ENCODE measurements at places on chromosomes 1 and 21. TPM values are rescaled to one million over a fixed set of nuclear protein-coding genes. Genes with fewer than 3 reads are reported as not detected.
A peak's percentile ranks its signal among the peaks of the same experiment; 100 is the strongest.

The TBX15 gene
- 3.1 TPM for total RNA-seq

DNA sequence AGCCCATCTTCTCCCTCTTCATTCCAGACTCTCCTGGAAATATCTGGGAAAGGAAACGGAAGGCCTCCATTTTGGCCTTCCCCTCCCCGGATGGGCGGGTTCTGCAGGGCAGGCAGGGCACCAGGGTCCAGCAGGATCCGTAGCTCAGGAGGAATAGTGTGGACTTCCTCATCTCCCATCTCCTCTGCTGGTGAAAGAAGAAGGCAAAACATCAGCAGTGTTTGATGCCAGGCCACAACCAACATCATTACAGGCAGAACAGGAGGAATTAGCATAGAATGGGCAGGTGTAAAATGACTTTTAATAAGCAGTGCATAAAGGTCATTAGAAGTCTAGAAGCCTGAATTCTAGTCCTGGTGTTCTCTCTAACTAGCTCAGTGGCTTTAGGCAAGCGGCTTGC, 165.9 kb downstream of the TGFBR3 start:
- DNase-seq: no peak
- H3K27ac ChIP-seq: no peak overlapping the region
- H3K27me3 ChIP-seq: no peaks in the 10 kb centered on the region

The TFF2 gene
- not detected for total RNA-seq

- H3K27me3 ChIP-seq: no peaks in the 10 kb centered on the region
- H3K4me3 ChIP-seq: no peak overlapping the region
- H3K4me1 ChIP-seq: no peaks in the 10 kb centered on the region
- DNase-seq: peak; percentile 68
Observed at GRCh38 chr1:30446095-30446494, 277.3 kb downstream of the MATN1 start.

DNA sequence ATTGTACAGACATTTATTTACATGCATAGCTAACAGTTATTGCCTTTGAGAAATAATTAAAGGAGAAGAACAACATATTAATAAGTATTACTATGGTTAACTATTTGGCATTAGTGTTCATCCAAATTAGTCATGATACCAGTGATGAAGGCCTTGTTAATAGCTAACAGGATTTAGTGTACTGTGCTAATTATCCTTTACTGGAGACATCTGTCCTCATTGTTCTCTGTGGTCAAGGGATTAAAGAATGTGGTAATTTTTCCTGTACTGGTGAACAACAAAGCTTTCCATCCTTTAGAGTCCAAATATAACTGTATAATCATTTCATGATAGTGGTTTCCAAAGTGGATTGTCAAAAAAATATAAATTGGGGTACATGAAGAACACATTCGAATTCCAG, 103.9 kb downstream of the ADGRL4 start:
- no peak for DNase-seq
- H3K4me1 ChIP-seq: no peaks in the 10 kb centered on the region
- H3K27me3 ChIP-seq: no peaks in the 10 kb centered on the region
- no peaks in the 10 kb centered on the region for H3K36me3 ChIP-seq

The BARHL2 gene
- not detected for total RNA-seq

The CHIA gene
- total RNA-seq: not detected

GRCh38 chr21:25408666-25409065, 198.6 kb downstream of the MRPL39 start:
- H3K27me3 ChIP-seq: peaks cover 3% of the 10 kb centered on the region
- DNase-seq: no peak
- no peaks in the 10 kb centered on the region for H3K36me3 ChIP-seq
- no peak overlapping the region for H3K27ac ChIP-seq

The PTTG1IP gene
- total RNA-seq: 328 TPM

DNA sequence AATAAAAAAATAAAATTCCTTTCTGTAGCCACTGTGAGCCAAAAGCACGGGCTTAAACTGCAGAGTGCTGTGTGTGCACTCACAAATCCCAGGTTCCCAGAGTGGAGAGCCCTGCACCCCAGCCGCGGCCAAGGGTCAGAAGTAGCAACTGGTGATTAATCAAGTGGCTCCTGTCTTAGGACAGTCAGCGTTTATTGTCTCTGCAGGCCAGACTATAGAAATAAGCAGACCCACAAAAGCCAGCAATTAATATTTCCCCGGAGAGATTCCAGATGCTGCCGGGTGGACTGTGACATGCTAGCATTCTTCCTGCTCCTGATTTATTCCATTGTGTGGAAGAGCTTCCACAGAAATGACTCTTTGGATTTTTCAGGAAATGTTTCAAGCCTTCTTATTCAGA, 412.2 kb downstream of the KIF26B start:
- H3K36me3 ChIP-seq: no peaks in the 10 kb centered on the region
- H3K27ac ChIP-seq: no peak overlapping the region
- no peak for DNase-seq
- H3K4me3 ChIP-seq: no peak overlapping the region
- H3K27me3 ChIP-seq: peaks cover 9% of the 10 kb centered on the region

GRCh38 chr1:17729248-17729647, 25.9 kb upstream of the ACTL8 start:
- DNase-seq: no peak
- no peak overlapping the region for H3K27ac ChIP-seq
- no peaks in the 10 kb centered on the region for H3K36me3 ChIP-seq
- H3K4me1 ChIP-seq: no peaks in the 10 kb centered on the region
- no peak overlapping the region for H3K4me3 ChIP-seq

- H3K27me3 ChIP-seq: peaks cover 83% of the 10 kb centered on the region
- no peaks in the 10 kb centered on the region for H3K36me3 ChIP-seq
- H3K4me1 ChIP-seq: peaks cover 15% of the 10 kb centered on the region
- peak; percentile 87 for DNase-seq
Observed at GRCh38 chr1:158177700-158178450, 2.8 kb upstream of the CD1D start.

DNA sequence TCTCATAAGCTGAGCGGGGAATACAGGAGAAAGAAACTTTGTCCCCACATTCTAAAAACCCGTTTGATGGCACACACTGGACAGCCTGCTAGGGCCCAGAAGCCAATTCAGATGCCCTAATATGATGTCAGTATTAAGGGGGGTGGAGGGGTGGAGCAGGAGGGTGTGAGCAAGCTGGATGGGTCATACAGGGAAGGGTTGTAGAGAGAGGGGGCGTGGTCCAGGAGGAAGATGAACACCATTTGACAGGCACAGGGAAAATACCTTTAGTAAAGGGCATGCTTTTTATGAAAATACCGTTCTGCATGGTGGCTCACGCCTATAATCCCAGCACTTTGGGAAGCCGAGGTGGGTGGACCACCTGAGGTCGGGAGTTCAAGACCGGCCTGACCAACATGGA, 6.0 kb downstream of the TARS2 start:
- DNase-seq: no peak
- peaks cover 4% of the 10 kb centered on the region for H3K4me1 ChIP-seq
- H3K27ac ChIP-seq: no peak overlapping the region
- H3K27me3 ChIP-seq: no peaks in the 10 kb centered on the region
- H3K4me3 ChIP-seq: no peak overlapping the region
- peaks cover 20% of the 10 kb centered on the region for H3K36me3 ChIP-seq

DNA sequence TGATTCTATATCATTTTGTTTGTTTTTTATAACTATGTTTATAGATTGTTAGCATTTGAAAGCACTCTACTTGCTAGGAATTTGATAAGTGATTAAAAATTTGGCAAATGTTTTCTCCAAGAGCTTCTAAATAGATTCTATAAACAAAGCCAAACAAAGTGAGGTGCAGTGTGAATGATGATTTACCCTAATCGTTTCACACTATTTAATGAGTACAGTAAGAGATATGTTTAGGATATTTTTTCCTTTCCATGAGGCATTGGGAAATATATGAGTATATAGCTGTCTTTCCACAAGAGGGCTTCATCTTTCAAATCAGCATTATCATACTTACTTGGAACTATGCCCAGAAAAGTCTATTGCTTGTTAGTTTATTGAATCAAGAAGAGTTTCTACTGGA, 277.0 kb upstream of the BRINP3 start:
- DNase-seq: no peak
- H3K4me3 ChIP-seq: no peak overlapping the region
- H3K4me1 ChIP-seq: peaks cover 5% of the 10 kb centered on the region
- H3K27ac ChIP-seq: peak overlapping the region; percentile 7
- H3K27me3 ChIP-seq: peaks cover 2% of the 10 kb centered on the region

GRCh38 chr1:18583326-18583941, 47.2 kb upstream of the PAX7 start:
- H3K36me3 ChIP-seq: no peaks in the 10 kb centered on the region
- H3K27ac ChIP-seq: no peak overlapping the region
- H3K27me3 ChIP-seq: peaks cover 10% of the 10 kb centered on the region
- H3K4me3 ChIP-seq: no peak overlapping the region
- H3K4me1 ChIP-seq: no peaks in the 10 kb centered on the region
- DNase-seq: no peak

GRCh38 chr1:190847166-190847565, 369.5 kb upstream of the BRINP3 start:
- H3K4me3 ChIP-seq: no peak overlapping the region
- H3K36me3 ChIP-seq: no peaks in the 10 kb centered on the region
- H3K4me1 ChIP-seq: no peaks in the 10 kb centered on the region
- DNase-seq: no peak
- no peak overlapping the region for H3K27ac ChIP-seq
- peaks cover 12% of the 10 kb centered on the region for H3K27me3 ChIP-seq

DNA sequence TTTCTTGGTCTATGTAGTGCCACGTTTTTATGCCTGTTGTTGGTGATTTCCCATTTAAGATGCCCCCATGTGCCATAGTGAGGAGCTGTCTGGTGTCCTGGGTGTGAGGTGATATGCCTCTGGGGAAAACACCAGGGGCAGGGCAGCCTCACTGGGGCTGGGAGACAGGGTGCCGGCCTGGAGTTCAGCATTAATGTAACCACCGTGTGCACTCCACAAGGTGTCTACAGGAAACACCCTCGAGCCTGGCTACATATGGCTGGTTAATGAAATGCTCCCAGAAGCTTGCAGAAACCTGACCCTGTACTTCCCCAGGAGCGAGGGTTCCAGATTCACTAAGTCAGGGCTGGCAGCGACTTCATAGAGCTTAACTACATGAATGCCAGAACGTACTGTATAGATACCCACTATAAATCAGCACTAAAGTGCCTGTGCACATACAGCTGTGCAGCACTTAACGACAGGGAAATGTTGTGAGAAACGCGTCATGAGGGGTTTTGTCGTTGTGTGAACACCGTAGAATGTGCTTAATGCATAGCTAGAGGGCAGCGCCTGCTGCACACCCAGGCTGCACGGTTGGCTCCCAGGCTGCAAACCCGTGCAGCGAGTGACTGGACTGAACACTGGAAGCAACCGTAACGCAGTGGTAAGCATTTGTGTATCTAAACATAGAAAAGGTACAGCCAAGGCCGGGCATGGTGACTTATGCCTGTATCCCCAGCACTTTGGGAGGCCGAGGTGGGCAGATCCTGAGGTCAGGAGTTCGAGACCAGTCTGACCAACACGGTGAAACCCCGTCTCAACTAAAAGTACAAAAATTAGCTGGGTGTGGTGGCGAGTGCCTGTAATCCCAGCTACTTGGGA, 10.4 kb downstream of the TFF2 start:
- H3K4me1 ChIP-seq: peaks cover 4% of the 10 kb centered on the region
- peaks cover 22% of the 10 kb centered on the region for H3K27me3 ChIP-seq
- DNase-seq: peak; percentile 66

DNA sequence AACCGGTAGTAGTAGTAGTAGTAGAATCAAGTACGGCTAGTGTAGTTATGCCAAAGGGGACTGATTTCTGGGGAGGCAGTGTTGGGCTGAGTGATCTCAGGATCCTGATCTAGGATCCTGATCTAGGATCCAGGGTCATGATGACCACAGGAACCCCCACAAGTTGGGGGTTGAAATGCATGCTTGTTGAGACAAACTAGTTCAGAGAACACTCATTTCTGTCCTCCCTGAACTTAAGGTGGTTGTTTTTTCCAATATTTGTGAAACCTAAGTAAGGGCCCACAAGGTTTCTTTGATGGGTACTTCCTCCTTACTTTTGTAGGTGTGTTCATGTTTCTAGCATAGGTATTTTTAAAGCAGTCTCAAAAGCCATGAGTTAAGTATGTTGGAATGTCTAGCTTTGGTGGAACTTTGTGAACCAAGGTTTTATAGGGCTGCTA, 33.9 kb upstream of the PDC start:
- no peak overlapping the region for H3K27ac ChIP-seq
- H3K4me3 ChIP-seq: no peak overlapping the region
- H3K4me1 ChIP-seq: peaks cover 24% of the 10 kb centered on the region
- H3K27me3 ChIP-seq: no peaks in the 10 kb centered on the region
- DNase-seq: no peak

DNA sequence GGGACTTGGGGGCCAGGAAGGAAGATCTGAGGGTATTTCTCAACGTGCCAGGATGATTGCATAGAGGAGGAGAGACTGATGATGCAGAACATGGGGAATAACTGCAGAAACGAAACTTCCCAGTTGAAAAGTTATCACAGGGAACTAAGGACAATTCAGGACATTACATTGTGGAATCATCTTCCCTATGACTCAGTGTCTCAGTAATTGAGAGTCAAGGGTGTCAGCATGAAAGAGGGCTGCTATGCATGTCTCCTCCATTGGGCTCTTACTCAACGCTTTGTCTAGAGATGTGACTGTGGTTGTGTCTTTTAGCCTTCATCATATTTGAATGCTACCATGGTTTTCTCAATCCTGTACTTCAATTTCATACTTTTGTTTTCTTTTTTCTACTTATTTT, 48.9 kb upstream of the PTGFR start:
- H3K27ac ChIP-seq: no peak overlapping the region
- DNase-seq: no peak
- H3K4me3 ChIP-seq: no peak overlapping the region
- peaks cover 4% of the 10 kb centered on the region for H3K4me1 ChIP-seq

The AADACL3 gene
- total RNA-seq: not detected

DNA sequence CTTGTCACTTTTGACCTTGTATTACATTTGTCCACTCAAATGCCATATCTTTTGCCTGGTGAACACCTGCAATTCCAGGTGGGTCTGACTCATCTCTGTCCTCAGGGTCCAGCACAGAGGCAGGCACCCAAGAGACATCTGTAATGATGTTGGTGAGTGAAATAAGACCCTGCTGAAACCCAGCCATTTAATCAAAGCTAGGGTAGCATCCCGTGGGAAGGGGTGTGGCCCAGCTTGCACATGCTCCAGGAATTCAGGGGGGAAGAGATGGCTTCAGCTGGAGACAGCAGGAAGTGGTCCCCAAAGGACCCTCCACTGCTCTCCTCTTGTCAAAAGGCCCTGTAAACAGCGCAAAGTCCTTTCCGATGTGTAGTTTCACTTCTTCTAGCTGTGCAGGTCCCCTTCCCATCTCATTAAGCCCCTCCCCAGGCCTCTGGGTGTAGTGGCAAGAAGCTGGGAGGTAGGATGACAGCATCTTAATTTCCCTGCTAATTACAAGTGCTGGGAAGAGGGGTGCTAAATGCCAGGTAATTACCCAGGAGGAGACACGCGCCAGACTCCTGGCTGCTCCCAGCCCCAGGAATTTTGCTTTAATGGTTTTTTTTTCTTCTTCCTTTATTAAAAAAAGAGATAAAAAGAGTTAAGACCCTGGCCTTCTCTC, 54.4 kb upstream of the TRABD2B start:
- no peak overlapping the region for H3K4me3 ChIP-seq
- peaks cover 46% of the 10 kb centered on the region for H3K4me1 ChIP-seq
- no peak for DNase-seq
- H3K27ac ChIP-seq: no peak overlapping the region

The CHI3L2 gene
- not detected for total RNA-seq

Measured in osteocyte (in vitro differentiated cells).